ENCODE measurements at places on chromosomes 5 and 9.

- peak; percentile 38 for DNase-seq
Observed at GRCh38 chr5:80871541-80871961, 88.6 kb upstream of the RASGRF2 start.

DNA sequence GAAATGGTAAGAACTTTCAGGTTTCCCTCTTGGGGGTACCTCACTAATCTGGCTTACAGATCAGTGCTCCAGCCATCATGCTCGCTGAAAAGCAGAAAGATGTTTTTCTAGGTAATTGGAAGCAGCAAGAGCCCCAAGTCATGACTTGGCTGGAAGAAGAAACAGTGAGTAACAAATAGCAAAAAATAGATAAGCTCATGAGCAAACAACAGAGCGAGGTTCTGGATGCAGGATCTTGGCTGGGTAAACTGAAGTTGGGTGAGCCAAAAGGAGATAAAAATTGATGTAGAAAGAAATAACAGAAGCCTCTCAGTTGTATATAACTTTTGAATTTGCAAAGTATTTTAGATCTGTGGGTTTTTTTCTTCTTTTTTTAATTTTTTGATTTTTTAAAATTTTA is 110.1 kb downstream of the INSYN2B start:
- DNase-seq: no peak

- DNase-seq: no peak
Observed at GRCh38 chr9:107856633-107857032, 367.1 kb upstream of the KLF4 start.

DNA sequence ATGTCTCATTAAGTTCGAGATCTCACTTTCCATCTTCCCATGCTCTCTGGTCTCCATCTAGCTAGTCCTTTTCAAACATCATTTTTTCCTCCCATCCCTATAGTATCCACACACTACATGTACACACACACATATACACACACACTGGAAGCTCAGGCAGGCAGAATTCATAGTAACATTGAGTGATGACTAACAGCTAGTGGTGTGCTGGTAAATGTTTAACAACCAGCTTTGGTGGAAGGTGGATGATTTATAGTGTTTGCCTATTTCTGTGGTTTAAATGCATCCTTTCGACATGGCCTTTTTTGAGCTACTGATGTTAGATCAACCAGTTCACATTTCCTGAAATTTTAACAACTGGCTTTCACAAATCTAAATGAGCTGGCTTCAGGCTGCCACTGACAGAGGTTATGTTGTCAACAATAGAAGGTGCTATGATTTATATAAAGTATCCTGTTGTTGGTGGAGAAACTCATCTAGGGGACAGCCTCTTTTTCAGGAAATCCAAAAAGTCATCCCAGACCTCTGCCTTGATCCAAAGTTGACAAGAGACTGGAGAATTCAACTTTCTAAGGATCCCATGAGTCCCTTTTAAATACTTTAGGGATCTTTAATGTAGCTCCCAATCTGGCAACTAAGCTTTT is 117.8 kb downstream of the CCDC192 start:
- no peak for DNase-seq

GRCh38 chr9:36325081-36325828 is 67.0 kb upstream of the GNE start:
- no peak for DNase-seq

- no peak for DNase-seq
Observed at GRCh38 chr5:164119806-164120447, 614.5 kb downstream of the MAT2B start.

DNA sequence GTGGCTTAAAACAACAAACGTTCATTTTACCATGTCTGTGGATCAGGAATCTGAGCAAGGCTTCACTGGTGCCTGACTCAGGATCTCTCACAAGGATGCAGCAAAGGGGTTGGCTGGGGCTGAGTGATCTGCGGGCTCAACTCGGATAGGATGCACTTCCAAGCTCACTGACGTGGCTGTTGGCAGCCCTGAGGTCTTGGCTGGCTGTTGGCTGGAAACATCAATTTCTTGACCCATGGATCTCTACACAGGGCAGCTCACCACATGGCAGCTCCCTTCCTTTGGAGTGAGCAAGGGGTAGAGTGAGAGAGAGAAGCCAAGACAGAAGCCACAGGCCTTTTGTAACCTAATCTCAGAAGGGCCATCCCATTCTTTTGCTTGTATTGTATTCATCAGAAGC is 202.1 kb downstream of the NXNL2 start:
- DNase-seq: no peak

Measured in stimulated activated CD4-positive, alpha-beta T cell treated with anti-CD3 and anti-CD28 coated beads, Interleukin-15, amount 100 ng/mL, for 48 hours (primary cell).